ENCODE measurements at places on chromosomes 6 and 20.

GRCh38 chr6:137798846-137799245 is 68.2 kb upstream of the TNFAIP3 start:
- DNase-seq: no peak

DNA sequence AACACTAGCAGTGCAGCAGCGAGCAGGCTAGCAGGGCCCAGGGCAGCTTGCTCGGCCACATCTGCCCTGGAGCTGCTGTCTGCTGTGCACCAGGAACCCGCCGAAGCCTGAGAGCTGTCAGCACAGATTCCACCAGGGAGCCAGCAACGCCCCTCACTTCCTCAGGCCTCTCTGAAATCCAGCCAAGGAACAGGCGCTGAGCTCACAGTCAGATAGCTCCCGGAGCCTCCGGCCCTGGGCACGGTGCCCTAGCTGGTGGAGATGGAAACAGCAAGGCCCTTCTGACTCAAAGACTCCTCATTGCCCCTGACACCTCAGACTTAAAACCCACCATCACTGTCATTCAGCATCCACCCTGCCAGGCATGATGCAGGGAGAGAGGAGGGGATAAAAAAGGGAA is 839.4 kb downstream of the MAFB start:
- DNase-seq: no peak

DNA sequence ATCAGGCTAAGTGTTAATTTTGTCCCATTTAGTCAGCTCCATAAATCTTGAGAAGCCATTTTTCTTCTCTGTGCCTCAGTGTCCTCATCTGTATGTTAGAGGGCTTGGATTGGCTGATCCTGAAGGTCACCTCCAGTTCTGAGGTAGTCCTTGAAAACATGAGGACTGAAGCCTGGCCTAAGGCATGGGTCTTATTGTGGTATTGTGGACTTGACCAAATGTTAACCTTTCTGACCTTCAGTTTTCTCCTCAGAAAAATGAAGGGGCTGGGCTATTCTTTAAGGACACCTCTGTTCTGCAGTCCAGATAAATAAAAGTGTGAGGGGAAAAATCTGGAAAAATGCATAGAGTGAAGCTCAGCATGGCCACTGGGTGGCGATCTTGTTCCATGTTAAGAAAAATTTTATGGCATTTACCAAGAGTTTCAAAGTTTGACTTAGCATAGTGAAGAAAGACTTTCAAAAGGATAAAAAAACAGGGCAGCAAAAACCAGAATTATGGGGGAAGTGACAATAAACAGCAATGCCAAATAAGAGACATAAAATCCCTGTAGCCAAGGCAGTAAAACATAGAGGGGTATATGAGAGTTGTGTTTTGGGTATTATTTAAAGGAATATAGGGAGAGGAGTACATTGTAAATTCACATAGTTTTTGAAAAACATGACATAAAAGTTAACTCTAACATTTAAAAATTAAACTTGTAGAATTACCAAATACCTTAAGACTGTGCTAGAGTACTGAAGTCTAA is 13.2 kb upstream of the TFB1M start:
- peak; percentile 50 for DNase-seq

- no peak for DNase-seq
Measured at GRCh38 chr6:111993342-111993741, 60.6 kb upstream of the CCN6 start.

- DNase-seq: no peak
Measured at GRCh38 chr6:161101517-161101916, 109.9 kb downstream of the MAP3K4 start.

GRCh38 chr20:33277471-33278441 is 5.3 kb upstream of the BPIFB1 start:
- DNase-seq: no peak
